NCI-H2081 (cell line): ENCODE measurements at places on chromosomes 2 and 18.

DNA sequence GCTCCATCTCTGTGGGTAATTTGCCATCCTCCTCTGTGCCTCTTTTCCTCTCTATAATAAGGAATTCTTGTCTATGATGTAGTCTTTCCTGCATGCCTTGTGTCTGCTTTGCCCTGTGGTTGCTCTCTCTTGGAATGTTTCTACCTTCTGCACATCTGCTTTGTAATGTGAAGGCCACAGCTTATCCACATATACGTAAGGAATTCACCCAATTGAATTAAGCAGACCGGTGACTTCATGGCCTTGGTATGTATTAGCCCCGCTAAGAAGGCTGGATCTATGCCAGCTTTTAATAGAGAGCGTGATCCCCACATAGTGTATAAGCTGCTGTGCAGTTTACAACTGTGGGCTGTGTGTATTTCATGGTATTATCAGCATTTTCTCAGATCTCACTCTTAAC, 274.7 kb downstream of the RNF144A start:
- DNase-seq: no peak

GRCh38 chr2:187419808-187420207, 28.2 kb downstream of the CALCRL start:
- no peak for DNase-seq

- DNase-seq: no peak
Observed at GRCh38 chr2:64479259-64480117, 25.5 kb downstream of the LGALSL start.

DNA sequence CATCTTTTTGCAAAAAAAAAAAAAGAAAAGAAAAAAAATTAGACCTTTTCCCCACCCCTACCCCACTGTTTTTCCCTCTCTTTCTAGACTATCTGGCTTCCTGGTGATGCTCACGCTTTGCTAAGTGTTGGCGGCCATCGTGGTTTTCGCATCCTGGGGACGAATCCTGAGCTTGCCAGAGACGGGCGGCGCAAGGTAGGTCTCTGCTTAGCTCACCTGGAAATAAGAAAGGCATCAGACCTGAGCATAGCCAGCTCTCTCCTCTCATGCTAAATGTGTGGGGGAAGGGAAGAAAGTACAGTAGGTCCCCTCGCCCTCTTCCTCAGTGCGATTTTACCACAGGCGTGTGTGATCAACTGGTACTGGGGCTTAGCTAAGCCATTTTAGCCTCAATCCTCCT, 90.5 kb downstream of the KLHL29 start:
- DNase-seq: no peak

DNA sequence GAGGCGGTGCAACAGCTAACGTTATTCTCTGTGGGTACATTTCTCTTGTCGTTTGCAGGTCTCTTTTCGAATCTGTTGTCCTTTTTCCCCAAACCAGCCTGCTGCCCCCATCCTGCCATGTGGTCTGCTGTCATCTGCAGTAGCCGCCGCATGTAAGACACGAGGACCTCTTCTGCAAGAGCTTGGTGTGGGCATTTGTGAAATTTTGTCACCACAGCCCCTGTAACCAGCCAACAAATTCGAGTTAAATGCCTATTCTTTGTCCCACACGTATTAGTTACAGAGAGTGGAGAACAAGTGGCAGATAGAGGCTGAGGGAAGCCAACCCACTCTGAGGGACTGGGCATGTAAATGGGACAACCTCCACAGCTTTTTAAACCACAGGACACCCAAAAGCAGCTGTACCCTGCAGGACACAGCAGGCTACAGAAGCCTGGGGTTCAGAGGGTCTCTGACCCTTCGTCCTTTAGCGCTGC, 35.0 kb downstream of the ITGA6 start:
- no peak for DNase-seq

DNA sequence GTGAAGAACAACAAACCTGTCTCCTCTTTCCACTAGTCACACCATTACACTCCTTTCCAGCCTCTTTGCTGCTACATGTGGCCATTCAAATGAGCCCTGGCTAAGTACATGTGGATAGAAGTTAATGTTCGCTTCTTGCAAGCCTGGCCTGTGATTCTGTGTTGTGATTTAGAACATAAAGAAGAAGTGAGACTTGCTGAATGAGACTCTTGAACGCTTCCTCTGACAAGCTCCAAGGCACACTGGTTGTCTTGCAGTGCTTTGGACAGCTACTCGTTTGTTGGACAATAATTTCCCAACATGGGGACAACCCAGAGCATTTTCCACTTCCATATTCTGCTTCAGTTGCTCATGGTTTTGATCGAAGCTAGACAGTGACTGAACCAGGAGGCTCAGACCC, 57.3 kb downstream of the CCDC74A start:
- DNase-seq: no peak

DNA sequence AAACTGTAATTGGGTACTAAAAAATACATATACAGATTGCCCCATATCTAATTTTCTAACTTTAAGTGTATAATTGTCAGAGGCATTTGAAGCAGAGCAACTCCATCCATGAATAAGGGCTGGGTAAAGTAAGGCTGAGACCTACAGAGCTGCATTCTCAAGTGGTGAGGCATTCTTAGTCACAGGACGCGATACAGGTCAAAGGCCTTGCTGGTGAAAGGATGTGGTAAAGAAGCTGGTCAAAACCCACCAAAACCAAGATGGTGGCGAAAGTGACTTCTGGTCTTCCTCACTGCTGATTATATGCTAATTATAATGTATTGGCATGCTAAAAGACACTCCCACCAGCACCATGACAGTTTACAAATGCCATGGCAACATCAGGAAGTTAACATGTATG, 50.0 kb downstream of the SLC8A1 start:
- no peak for DNase-seq

DNA sequence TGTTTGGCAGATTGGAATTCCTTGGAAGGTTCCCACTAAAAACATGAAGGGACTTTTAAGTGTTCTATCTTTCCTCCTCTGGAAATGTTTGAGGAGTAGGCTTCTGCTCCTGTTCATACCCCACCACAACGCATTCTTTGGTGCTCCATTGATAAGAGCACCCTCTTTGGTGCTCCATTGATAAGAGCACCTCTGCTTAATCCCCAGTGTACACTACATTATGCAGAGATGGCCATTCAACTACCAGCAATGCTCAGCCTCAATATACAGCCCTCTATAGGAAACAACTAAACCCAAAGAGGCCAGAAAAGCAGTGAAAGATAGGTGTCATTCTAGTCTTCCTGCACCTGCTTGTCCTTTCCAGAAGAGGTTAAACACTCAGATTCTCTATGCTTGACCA, 1.8 kb upstream of the CHAC2 start:
- DNase-seq: no peak

GRCh38 chr2:215811409-215812345, 201.7 kb downstream of the MREG start:
- DNase-seq: no peak

DNA sequence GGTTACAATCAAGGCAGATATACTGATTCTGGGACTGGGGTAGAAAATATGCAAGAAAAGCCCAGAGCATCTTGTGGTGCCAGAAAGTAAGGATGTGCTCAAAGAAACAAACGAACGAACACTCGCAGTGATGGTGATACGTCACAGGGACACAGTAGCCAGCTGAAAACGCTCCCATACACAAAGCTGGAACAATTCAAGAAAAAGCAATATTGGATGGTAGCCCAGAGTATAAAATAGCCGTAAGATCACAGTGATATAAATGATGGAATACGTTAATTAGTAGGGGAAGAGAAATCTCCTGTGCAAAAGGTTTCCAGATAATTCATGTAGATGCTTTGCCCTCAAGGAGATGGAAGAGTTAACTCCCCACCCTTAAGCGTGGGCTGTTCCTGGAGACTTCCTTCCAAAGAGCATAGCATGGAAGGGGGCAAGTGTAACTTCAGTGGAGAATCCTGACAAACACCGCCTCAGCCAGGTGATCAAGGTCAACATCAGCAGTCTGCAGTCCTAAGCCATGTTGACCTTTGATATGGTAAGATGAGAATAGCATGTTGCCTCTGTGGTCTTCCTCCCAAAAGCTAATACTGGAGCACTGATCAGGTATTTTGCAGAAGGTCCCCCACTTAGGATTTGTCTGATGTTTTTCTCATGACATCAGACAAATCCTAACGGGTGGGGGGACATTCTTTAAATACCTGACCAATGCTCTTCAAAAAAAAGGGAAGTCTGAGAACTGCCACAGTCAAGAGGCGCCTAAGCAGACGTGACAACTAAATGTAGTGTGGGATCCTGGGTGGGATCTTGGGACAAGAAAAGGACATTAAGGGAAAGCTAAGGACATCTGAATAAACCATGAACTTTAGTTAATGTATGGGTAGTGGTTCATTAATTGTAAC, 99.0 kb downstream of the NCK2 start:
- no peak for DNase-seq

DNA sequence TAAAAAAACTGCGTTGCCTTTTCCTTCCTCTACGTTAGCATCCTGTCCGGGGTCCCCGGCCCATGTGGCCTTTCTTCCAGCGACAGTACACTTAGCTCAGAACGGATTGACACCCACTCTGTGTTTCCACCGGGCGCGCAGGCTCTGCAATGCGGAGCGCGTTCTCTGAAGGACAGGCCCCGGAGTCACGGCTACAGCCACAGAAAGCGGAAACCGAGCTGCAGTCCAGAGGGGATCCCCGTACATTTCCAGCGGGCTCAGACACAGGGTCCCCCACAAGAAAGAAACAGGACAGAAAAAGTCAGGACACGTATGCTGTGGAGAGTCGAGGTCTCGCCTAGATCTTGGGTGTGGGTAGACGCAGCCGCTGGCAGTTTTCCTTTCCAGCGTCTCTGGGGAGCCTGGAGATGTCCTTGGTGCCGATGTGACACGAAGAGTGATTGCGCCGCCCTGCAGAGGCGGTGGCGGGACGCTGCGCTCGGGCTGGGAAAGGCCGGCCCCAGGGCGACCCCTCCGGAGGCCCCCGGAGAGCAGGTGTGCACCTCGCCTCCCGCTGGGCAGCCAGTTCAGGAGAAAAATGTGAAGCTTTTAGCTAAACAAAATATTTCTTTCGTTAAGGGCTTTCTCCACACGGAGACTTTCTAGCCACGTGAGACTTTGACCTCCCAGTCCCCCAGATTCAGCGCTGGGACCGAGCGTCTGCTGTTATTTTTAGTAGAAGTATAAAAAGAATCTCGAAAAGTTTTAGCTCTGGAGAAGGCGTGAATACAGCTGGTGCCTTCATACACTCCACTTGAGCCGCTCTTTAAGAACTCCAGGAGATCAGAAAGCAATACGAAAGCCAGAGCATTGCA, 1.3 kb upstream of the ACKR3 start:
- no peak for DNase-seq

- no peak for DNase-seq
Observed at GRCh38 chr2:120315367-120316033, 30.4 kb upstream of the INHBB start.

DNA sequence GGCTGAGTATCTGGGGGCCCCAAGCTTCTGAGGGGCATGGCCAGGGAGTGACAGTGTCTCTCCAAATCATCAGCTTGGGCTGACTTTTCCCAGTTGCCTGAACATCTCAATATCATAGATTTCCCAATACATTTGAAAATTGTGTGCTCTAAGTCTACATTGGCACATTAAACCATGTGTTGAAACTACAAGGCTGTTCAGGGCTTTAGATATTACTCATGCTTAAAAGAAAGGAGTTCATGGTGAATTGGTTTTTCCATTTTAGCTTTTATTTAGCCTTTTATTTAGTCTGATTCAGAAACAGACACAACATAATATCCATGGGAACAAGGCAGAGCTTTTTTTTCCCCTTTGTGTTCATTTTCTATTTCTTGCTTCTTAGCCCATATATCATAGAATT, 49.9 kb upstream of the GALR1 start:
- no peak for DNase-seq

GRCh38 chr2:109129921-109130722, 1.1 kb downstream of the SH3RF3 start:
- no peak for DNase-seq

- DNase-seq: no peak
Observed at GRCh38 chr2:68387408-68388350, 22.6 kb downstream of the PLEK start.

DNA sequence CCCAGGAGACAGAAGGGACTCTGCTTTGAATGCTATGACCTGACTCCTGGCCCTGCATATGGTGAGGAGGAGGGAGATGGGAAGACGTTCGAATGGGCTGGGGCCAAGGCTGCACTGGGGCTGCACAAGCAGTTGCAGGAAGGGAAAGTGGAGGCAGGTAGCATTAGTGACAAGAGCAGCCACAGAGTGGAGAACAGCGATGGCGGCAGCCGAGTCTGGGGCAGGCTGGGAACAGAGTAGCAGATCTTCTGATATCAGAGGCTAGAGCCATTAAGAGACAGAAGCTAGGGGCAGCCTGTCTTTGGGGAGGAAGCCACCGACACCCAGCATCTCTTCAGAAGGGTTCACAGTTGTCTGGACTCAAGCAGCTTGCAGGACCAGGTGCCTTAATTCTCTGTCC, 50.1 kb downstream of the ST3GAL5 start:
- DNase-seq: no peak

DNA sequence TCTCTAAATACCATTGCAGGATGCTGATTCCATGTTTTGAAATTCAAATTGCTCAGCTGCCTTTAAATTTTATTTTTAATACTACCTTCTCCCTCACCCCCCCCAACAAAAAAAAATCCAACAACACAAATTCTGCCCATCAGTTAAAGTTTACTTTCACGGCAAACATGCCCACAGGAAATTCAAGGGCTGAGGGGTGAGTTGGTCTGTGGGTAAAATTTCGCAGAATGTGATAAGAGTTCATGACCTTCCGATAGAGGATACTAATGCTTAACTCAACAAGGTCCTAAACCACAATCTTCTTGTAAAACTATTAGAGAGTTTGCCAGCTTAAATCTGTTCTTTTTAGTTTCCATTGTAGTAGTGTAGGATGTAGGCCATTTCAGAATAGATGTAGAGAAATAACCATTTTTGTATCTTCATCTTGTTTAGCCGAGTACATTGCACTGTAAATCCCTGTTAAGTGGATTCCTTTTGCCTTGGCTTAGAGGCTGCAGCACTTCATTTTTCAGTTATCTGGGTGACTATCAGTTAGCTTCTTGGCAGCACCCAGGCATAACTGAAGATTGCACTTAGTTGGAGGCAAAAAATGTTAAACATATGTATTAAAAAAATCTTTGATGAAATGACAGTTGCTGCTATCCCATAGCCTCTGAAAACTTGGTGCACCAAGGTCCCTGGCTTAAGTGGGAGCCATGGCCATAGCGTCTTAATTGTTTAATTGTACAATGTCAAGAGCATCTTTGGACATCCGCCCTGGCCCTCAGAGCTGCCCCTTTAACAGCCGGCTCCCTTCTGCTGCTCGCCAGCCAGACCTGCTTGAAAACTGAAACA, 232.3 kb downstream of the HAUS1 start:
- no peak for DNase-seq

DNA sequence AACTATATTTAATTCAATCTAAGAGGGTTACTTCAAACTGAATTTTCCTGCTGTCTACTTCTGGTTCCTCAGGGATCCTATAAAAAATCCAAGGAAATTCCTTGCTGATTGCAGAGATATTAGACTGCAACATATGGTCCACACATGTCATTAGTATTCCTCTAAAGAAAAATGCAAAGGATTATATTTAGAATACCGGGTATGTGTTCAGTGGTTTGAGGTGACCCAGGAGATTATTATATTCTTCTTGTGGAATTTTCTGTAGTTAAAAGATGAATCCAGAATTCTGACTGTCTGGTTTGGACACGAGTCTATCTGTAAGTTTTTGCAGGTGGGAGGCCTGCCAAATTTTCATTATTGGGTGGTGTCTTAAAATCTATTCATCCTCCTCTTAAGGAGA, 18.2 kb downstream of the HOXD1 start:
- no peak for DNase-seq
